Fibroblast of skin of right biceps (primary cell): ENCODE measurements at places on chromosomes 7 and 10.

DNA sequence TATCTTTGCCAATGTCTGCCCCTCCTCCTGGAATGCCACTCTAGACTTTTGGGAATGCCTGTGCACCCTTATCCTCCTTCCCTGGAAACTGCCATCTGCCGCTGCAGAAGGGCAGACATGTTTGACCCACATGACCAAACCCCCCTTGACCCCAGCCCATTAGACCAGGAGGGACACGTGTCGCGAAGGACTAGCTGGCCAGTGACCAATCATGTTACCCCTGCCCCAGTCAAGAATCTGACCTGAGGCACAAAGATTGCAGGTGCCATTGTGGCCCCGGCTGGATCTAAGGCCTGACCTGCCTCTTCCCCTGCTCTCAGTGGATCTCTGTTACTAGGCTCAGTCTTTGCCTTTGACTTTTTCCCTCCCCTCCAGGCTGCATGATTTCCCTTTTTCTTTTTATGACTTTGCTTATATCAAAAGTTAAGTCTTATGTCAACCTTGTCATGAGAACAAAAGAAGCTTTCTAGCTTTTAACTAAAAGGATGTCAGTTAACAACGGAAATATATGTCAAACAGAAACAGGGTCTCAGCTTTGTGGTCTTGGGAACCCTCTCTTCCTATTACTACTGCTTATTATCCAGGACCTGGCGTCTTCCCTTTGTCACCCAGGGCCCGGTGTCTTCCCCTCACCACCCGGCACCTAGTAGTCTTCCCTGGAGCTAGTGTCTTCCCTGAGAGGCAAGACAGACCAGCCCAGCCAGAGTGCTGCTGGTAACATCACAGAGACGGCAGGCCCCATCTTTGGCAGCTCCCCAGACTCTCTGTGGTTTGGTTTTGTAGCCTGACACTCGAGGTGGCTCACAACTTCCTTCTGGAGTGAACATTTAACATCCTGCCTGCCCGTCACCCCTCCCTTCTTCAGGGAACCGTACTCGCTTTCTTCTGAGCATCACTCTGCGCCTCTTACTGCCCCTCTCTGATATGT is 24.4 kb upstream of the PPIF start:
- peak; percentile 97 for DNase-seq

GRCh38 chr10:22589851-22590514 is 124.4 kb downstream of the PIP4K2A start:
- DNase-seq: peak; percentile 8

DNA sequence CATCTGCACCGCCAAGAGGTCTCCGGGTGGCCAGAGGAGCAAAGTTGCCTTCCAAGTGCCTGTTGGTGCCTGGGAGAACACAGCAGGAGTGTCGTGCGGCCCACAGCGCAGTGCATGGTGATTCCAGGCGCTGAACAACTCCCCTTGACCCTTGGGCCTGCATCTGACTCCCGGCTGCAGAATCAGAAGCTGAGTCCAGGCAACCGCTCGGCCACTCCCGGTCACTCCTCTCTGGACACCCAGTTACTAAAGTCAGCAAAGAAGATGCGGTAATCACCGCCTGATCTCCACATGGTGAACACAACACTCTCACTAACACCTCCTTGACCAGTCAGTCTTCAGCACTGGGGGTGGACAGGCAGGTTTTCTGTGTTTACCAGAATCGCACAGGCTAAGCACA is 35.5 kb downstream of the SCD start:
- no peak for DNase-seq

DNA sequence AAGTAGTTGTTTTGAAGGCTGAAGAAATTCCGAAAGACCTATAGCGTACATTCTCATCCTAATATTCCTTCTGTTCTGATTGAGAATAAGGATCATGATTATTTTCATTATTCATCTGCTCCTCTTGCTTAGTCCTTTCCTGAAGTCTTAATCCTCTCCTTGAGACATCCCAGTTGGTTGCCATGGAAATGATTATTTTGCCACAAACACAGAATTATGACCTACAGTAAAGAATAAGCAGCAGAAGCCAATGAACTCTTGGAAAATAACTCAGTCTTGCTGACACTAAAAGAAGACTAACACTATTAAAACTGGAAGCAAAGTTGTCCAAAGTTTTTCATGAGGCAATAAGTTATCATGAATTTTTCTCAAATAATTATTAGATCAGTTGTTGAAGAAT is 47.8 kb upstream of the JAZF1 start:
- DNase-seq: peak; percentile 8

DNA sequence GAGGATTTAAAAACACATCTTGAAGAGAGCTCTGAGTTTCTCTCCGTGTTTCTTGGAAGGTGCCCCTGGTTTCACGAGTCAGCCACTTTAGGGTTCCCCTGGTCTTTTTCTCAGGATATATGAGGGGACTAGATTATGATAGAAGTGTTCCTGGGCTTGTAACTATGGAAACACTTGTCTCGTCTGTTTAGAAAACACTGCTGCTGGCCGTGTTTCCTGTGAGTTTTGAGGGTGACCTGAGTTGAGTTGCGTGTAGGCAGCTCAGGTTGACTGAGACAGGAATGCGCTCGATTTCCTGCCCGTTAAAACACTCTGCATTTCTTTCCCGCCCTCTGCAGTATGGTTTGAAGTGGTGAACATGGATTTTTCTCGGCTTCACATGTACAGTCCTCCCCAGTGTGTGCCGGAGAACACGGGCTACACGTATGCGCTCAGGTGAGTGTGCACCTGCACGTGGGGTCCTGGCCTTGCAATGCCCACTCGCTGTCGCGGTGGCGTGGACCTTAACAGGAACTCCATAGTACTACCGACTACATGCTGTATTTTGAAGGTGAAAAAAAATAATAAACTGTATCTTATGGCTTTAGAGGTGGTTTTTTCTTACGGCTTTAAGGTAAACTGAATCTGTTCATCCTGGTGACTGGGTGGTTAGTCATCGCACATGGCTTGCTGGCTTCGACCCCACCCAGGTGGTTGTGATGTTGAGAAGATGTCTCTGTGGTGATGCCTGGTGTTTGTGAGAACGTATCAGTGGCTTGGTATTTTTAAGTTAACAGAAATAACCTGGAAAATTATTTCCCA is at the start of gene SUN1:
TSS of gene SUN1 (plus strand) at position 310 of the 801 bp plus-strand sequence. CDS start at position 359, 49 bp downstream.
- peak; percentile 76 for DNase-seq

DNA sequence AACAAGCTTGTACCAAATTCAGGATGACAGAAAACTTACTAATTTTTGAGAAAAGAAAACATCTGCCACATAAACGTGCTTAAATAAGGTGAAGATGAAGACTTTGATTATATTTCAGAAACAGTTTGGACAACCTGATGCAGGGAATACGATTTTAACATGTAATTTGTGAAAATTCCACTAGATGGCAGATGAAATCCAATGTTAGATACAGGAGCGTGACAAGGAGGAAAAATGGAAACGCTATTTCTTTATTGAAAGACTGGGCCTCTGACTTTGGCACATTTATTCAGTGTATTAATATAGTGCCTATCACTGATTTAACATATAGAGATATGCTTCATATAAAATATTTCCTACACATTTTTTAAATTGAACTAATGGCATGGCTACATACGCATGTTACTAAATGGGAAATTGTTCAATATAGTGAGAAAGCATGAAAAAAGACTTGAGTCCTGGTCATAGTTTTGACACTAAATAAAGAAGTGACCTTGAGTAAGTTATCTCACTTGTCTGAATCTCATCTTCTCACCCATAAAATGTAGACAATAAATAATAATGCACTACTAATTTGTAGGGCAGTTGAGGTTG is 60.7 kb downstream of the CD36 start:
- DNase-seq: peak; percentile 53

GRCh38 chr7:147279514-147279913 is 1162.9 kb downstream of the CNTNAP2 start:
- DNase-seq: no peak

- no peak for DNase-seq
These were observed 656.5 kb downstream of the SDK1 start for GRCh38 chr7:3957472-3958108.

DNA sequence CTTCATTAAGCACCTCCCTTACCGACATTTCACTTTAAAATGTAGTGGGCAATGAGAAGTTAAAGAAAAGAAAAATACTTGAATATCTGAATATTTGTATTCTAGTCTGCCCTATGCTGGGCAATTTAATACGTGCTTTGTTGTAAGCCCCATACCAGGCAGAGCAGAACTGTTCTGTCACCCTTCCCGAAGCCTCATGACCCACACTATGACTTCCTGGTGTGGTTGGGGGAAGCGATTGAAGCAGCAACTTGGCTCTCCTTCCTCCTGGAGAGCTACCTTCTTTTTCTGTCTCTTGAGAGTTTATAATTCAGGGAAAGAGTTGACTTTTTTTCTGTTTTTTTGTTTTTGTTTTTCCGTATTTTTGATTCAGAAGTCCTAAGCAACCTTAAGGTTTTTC is 243.7 kb downstream of the INHBA start:
- no peak for DNase-seq

DNA sequence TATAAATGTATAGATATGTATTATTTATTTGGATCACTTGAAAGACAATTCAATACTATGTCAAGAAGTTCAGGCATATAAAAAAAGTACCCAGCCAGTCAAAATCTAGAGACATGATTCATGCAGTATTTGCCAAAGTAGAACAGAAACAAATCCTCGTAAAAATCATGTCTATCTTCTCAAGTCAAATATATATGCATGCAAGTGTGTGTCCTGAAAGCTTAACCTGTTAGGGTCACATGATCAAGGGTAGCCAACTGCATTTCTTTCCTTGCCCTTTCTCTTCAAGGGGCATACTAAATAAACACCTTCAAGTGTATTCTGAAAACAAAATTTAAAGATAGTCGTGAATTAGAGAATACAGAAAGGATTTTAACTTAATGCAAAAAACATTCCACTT is 107.0 kb downstream of the HIBADH start:
- no peak for DNase-seq

GRCh38 chr10:24854256-24854655 is 98.2 kb downstream of the PRTFDC1 start:
- DNase-seq: no peak

GRCh38 chr10:61477451-61477850 is 24.3 kb upstream of the TMEM26 start:
- DNase-seq: no peak

DNA sequence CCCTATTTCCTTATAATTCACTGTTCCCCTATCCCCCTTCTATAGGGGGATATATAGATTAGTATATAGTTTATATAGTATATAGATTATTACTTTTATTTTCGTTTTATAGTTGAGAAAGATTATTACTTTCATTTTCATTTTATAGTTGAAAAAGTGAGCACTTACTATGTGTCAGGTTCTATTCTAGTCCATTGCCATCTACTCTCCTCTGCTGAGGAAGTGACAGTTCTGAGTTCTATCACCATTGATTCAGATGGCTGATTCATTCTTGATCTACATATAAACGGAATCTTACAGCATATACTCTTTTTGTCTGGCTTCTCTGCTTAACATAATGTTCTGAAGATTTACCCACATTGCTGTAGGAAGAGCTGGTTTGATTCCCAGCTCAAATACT is 20.7 kb upstream of the CAV2 start:
- DNase-seq: no peak

GRCh38 chr7:101590663-101591435 is 38.2 kb downstream of the MYL10 start:
- DNase-seq: no peak

- no peak for DNase-seq
These were observed 635.4 kb downstream of the CALN1 start for GRCh38 chr7:71776726-71777125.

DNA sequence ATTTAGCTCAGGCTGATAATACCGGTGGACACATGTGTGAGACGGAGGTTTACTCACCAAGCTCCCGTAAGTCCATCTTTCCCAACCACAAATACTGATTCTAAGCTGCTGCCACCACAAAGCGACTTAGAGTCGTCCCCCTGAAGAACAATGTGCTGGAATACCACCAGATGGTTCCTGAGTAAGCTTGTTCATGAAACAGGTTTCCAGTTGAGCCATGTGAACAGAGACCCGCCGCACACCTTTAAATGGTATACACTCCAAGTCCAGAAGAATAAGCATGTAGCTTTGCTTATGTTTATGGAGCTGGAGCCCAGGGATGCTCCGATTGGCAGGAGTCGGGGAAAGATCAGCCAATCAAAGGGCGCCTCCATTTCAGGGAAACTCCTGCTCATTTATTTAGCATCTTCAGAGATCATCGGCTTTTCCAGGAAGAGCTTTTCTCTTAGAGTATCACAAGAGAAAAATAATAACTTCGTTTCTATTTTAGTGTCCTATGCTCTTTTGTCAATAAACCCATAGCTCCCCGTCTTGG is 261.6 kb upstream of the AOAH start:
- no peak for DNase-seq

DNA sequence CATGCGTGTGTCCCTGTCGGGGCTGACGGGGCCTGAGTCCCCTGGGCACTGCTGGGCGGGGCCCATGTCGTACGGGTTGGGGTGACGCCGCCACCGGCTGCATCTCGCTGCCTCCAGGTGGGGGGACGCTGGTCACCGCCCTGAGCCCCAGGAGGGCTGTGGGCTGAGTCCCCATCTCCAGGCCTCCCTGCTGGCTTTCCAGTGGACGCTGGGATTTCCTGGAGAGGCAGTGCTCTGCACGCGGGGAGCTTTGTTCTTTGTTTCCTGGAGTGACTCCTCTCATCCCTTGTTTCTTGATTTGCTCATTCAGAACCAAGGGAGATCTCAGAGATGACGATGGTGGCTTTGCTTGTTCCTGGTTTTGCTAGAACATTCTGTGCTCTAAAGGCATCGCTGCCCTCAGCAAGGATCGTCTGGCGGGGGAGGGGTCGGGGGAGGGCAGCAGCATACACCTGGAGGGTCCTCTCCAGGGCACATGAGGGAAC is 21.0 kb downstream of the PWWP2B start:
- DNase-seq: no peak

DNA sequence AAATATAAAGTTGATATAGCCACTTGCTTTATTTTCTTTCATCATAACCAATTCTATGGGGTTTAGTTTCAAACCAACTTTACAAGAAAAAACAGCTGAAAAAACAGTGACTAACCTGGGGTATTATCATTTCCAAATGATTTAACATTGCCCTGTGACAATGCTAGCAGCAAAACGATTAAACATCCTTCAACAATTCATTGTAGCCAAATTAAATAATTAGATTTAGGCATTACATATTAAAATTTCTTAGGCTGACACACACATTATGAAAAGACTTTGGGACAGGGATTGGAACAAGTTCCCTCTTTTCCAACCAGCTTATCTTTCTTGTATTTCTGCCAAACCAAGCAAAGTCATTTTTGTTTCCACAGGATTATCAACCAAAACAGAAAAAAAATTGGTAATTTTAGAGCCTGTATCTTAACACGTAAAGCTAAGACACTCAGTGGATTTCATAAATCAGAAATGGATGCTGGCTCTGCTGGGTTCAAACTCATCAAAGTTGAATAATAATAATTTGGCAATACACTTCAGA is 84.0 kb downstream of the SEMA3D start:
- DNase-seq: peak; percentile 70

- DNase-seq: peak; percentile 59
These were observed 23.3 kb downstream of the SEM1 start for GRCh38 chr7:96686305-96686704.

- DNase-seq: no peak
These were observed 38.2 kb upstream of the GTF2I start for GRCh38 chr7:74619235-74619860.
